ENCODE measurements at places on chromosomes 5 and 9.
A peak's percentile ranks its signal among the peaks of the same experiment; 100 is the strongest.

DNA sequence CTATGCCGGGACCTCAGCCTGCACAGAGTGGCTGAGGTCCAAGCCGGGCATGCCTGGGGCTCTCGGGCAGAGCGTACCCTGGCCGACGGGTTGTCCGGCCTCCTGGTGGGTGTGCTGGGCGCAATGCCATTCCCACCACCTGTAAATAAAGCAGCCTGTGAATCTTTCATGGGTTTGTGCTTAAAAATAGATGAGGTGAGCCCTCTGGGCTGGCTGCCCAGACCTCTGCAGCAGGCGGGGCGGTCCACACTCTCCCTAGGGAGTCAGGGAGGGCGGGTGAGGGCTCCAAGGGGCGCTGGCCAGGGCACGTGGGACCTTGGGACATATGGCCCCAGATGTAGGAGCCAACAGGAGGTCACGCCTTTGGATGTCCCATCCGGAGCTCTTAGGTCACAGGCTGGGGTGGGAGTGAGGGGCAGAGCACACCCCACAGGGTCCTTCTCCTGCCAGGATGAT lies 3.6 kb upstream of the AGPAT2 start:
- H3K4me3 ChIP-seq: no peak overlapping the region
- peaks cover 2% of the 10 kb centered on the region for H3K4me1 ChIP-seq
- H3K27me3 ChIP-seq: no peaks in the 10 kb centered on the region

- H3K27me3 ChIP-seq: peaks cover 38% of the 10 kb centered on the region
- DNase-seq: no peak
- no peaks in the 10 kb centered on the region for H3K36me3 ChIP-seq
- no peak overlapping the region for H3K4me3 ChIP-seq
- H3K27ac ChIP-seq: no peak overlapping the region
These were observed 85.0 kb downstream of the ROR2 start for GRCh38 chr9:91865041-91865440.

GRCh38 chr9:21589344-21590056 lies 107.4 kb upstream of the IFNE start:
- no peak for DNase-seq
- no peak overlapping the region for H3K4me3 ChIP-seq
- no peaks in the 10 kb centered on the region for H3K36me3 ChIP-seq

DNA sequence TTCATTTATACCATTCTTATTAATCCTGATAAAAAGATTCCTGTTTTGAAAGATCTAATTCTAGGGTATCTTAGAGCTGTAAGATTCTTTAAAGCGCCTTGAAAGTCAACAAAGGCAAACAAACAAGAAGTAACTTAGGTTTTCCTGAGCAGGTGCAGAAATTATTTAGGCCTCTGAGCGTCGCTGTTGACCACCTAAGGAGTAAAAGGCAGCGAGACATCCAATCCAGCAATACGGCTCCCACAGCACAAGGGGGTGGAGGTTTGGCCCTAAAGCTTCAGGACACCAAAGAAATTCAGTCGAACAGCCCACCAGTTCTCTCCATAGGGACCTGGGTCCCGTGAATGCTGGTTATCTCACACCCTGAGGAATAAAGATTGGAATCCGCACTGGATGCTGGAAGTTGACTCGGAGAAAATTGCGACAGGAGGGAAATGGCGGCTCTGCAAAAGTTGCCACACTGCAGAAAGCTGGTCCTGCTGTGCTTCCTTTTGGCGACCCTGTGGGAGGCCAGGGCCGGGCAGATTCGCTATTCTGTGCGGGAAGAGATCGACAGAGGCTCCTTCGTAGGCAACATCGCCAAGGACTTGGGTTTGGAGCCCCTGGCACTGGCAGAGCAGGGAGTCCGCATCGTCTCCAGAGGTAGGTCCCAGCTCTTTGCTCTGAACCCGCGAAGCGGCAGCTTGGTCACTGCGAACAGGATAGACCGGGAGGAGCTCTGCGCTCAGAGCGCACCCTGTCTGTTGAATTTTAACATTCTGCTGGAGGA lies at the start of gene PCDHGA2:
TSS of gene PCDHGA2 (plus strand) at position 223 of the 769 bp plus-strand sequence.
- peaks cover 34% of the 10 kb centered on the region for H3K27me3 ChIP-seq
- no peak for DNase-seq
- peak within 1 kb of the TSS; percentile 73 for H3K4me3 ChIP-seq

GRCh38 chr9:122389799-122390481 lies 19.1 kb downstream of the PTGS1 start:
- H3K4me1 ChIP-seq: peaks cover 5% of the 10 kb centered on the region
- H3K36me3 ChIP-seq: no peaks in the 10 kb centered on the region
- peaks cover 11% of the 10 kb centered on the region for H3K27me3 ChIP-seq
- H3K4me3 ChIP-seq: no peak overlapping the region
- no peak for DNase-seq

- peaks cover 8% of the 10 kb centered on the region for H3K27me3 ChIP-seq
- peaks cover 4% of the 10 kb centered on the region for H3K4me1 ChIP-seq
- H3K36me3 ChIP-seq: no peaks in the 10 kb centered on the region
- no peak overlapping the region for H3K27ac ChIP-seq
- DNase-seq: no peak
These were observed 7.3 kb upstream of the SPARC start for GRCh38 chr5:151694035-151694485.

GRCh38 chr5:128196791-128197190 lies 113.2 kb downstream of the SLC12A2 start:
- H3K4me3 ChIP-seq: no peak overlapping the region
- no peak for DNase-seq
- H3K27me3 ChIP-seq: peaks cover 2% of the 10 kb centered on the region

- H3K27me3 ChIP-seq: no peaks in the 10 kb centered on the region
- no peak for DNase-seq
- H3K27ac ChIP-seq: no peak overlapping the region
- H3K36me3 ChIP-seq: no peaks in the 10 kb centered on the region
- no peak overlapping the region for H3K4me3 ChIP-seq
These were observed 234.9 kb upstream of the TARS1 start for GRCh38 chr5:33205727-33206410.

DNA sequence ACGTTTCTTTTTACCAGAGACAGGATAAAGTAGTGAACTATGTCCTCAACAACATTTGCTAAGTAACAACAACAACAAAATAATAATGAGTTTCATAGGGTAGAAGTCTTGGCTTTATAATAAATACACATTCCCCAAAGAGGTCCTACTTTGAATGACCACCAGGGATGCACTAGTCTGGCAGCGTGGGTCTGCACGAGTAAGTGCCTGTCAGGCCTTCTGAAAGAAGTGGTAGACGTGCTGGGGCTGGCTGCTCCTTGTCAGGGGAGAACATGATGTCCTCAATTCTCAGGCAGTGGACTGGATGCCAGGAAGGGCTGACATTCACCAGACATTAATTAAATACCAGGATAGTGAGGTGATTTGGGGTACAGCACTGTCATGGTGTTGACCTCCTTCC lies 331.1 kb downstream of the TMEM38B start:
- H3K4me1 ChIP-seq: no peaks in the 10 kb centered on the region
- no peaks in the 10 kb centered on the region for H3K36me3 ChIP-seq
- DNase-seq: no peak
- no peak overlapping the region for H3K4me3 ChIP-seq
- H3K27ac ChIP-seq: no peak overlapping the region
- no peaks in the 10 kb centered on the region for H3K27me3 ChIP-seq

GRCh38 chr9:4084435-4084818 lies 215.4 kb downstream of the GLIS3 start:
- no peak overlapping the region for H3K4me3 ChIP-seq
- H3K4me1 ChIP-seq: peaks cover 6% of the 10 kb centered on the region
- no peak for DNase-seq
- no peaks in the 10 kb centered on the region for H3K36me3 ChIP-seq
- no peaks in the 10 kb centered on the region for H3K27me3 ChIP-seq
- H3K27ac ChIP-seq: no peak overlapping the region

- H3K4me3 ChIP-seq: no peak overlapping the region
- H3K4me1 ChIP-seq: no peaks in the 10 kb centered on the region
- no peaks in the 10 kb centered on the region for H3K36me3 ChIP-seq
- no peak overlapping the region for H3K27ac ChIP-seq
- H3K27me3 ChIP-seq: no peaks in the 10 kb centered on the region
- no peak for DNase-seq
These were observed 466.4 kb upstream of the SMC2 start for GRCh38 chr9:103627731-103628130.

DNA sequence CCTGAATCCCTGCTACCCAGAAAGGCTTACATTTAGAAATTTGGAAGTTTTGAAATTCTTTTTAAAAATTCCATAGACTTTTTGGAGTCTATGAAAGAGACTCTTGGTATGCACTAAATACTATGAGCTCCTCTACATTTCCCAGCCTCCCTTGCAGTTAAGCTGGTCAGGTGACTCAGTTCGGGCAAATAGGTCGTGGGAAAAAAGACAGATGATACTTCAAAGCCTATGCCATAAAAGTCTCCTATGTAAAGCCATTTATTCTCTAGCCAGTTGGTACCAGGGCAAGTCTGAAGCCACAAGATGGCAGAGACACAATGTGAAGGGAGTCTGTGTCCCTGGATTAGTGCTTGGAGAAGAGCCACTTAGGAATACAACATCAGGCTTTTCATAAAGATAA lies 101.8 kb downstream of the BOD1 start:
- H3K4me1 ChIP-seq: peaks cover 2% of the 10 kb centered on the region
- DNase-seq: no peak

- no peak for DNase-seq
- H3K27me3 ChIP-seq: peaks cover 23% of the 10 kb centered on the region
- H3K4me1 ChIP-seq: peaks cover 18% of the 10 kb centered on the region
- H3K36me3 ChIP-seq: no peaks in the 10 kb centered on the region
These were observed 102.7 kb downstream of the EFNA5 start for GRCh38 chr5:107567901-107568671.

DNA sequence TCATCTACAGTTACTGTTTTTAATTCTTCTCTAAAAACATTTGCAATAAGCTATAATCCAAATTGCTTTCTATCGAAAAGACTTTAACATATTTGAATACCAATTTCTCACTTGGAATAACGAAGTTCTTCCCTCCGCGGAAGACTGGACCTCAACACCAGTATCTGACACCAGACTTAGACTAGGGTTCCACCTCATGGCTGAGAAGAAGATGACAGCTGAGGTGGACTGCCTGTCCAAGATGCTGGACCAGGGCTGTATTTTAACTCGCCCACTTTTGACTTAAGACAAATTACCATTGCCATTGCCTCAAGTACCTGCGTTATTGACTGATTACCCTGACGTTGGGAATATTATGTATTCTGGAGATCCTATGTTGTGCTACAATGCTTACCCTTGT lies 34.1 kb downstream of the ZMAT2 start:
- H3K4me1 ChIP-seq: no peaks in the 10 kb centered on the region
- no peaks in the 10 kb centered on the region for H3K27me3 ChIP-seq
- no peak overlapping the region for H3K4me3 ChIP-seq
- H3K27ac ChIP-seq: no peak overlapping the region
- H3K36me3 ChIP-seq: no peaks in the 10 kb centered on the region

DNA sequence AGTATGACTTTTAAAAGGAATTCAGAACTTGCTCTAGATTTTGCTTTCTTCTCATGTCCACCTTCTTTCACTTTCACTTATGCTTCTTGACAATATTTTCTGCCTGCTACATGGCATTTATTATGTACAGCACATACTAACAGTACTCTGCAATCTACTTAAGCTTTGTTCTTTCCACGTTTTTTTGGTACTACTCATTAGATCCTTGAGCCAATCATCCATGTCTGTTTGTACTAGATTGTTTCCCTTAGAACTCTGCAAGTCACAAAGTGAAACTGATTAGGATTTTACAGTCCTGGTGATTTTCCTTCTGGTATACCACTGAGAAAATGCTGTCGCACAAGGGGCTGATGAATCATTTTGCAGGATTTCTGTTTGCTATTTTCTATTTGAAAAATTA lies 78.3 kb downstream of the PARP8 start:
- H3K36me3 ChIP-seq: peaks cover 15% of the 10 kb centered on the region
- H3K27me3 ChIP-seq: no peaks in the 10 kb centered on the region
- H3K27ac ChIP-seq: peak overlapping the region; percentile 83
- H3K4me1 ChIP-seq: peaks cover 56% of the 10 kb centered on the region
- no peak for DNase-seq

GRCh38 chr5:18333841-18334240 lies 699.6 kb downstream of the TAF11L14 start:
- H3K27me3 ChIP-seq: no peaks in the 10 kb centered on the region
- no peak overlapping the region for H3K27ac ChIP-seq

DNA sequence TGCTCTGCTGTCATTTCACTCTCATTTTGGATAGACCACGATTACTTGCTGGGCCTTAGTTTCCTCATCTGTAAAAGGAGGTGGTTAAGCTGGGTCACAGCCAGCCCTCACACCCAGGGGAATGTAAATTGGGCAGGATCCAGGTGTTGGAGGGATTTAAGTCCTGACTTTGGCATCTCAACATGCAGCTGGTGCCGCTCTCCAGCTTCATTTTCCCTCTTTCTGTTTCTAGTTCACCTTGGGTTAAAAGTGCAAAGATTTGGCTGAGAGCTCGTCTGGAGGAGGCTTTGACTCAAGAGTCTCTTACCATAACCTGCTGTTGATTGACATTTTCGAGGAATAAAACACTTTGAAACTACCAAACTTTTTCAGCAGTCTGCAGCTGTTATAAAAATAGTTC lies 144.3 kb upstream of the DHFR start:
- no peak overlapping the region for H3K4me3 ChIP-seq
- no peaks in the 10 kb centered on the region for H3K27me3 ChIP-seq
- DNase-seq: no peak
- peaks cover 51% of the 10 kb centered on the region for H3K36me3 ChIP-seq

DNA sequence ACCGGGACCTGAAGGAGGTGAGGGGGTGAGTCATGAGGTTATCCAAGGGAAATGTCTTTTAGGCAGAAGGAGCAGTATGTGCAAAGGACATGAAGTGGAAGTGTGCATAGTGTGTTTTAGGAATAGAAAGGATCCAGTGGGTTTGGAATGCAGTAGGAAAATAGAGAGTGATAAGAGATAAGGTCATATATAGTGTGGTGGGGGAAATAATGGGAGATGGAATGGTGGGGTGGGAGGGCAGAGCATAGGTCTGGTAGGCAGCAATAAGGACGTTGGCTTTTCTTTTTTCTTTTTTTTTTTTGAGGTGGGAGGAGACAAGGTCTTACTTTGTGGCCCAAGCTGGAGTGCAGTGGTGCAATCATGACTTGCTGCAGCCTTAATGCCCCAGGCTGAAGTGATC lies 17.8 kb downstream of the SNX24 start:
- H3K27me3 ChIP-seq: peaks cover 6% of the 10 kb centered on the region
- H3K4me3 ChIP-seq: no peak overlapping the region
- no peak overlapping the region for H3K27ac ChIP-seq
- H3K4me1 ChIP-seq: peaks cover 4% of the 10 kb centered on the region
- DNase-seq: no peak

DNA sequence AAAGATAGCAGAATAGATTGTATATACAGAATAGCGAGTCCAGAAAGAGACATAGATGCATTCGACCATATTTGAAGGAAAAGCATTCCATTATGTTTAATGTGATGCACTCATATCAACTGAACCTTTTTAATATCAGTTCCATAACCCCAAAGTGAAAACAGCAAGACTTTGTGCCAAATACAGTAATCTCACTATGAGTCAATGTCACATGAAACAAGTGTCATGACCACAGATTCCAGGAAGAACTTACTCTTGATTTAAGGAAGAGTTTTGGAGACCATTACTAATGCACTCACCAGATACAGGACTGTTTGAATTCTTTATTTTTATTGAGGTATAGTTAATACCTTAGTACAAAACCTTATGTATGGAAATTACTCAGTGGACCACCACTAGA lies 220.5 kb downstream of the SH3GL2 start:
- no peak overlapping the region for H3K4me3 ChIP-seq
- H3K4me1 ChIP-seq: no peaks in the 10 kb centered on the region
- DNase-seq: no peak

All from activated T-helper 2 cell treated with anti-CD3 and anti-CD28 coated beads, Interferon-gamma antibody, Interleukin-2, Interleukin-4, amounts not matched to agents 10 μg/mL and 5 μg/mL and 100 μg/mL, durations not matched to agents 14 hours and 24 hours and 36 hours (primary cell).